ENCODE measurements at places on chromosomes 6 and 20.

GRCh38 chr20:62776692-62777527, 19.4 kb upstream of the MRGBP start:
- no peak for DNase-seq

GRCh38 chr6:99521633-99522151, 6.5 kb upstream of the USP45 start:
- peak; percentile 62 for DNase-seq

DNA sequence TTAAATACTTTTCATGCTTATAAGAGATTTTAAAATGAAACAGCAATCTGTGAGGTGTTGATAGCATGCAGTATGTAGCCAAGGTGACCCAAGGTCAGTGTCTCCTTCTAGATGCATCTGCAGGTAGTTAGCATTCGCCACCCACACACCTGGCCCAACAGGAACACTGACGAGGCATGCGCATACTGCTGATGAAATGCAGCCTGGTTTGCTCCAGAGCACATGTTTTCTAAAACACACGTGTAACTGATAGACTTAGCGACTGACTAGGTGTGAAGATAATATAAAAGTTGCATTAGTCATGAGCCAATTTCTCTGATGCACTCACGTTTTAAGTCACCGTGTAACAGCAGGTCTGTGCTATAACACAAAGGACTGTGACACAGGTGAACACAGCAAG, 77.1 kb upstream of the RPS6KA2 start:
- DNase-seq = no peak

DNA sequence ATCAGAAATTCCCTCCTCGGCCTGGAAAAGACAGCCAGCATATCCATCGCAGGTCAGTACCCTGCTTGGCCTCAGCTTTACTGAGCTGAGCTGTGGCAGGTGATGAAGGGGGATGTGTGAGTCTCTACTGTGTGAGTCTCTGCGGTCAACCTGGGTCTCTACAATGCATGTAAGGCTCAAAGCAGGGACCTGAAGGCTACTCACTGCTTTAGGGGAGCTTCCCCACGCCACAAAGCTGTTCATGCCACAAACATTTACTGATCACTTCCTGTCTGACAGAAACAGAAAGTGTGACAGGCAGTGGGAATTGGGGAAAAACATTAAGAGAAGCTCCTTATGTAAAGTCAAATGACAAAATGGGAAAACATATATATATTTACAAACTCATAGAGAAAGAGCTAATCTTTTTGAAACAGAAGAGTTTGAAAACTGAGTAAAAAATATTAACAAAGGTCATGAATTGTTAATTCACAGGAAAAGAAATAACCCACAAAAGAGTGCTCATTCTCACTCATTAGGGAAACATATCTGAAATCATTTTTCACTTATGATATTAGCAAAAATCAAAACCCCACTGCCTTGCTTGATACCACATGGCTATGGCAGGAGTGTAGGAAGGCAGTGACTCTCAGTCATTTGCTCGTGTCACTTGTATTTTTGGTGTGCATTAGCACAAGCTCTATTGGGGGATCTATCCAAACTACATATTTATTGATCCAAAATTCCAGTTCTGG, 5.8 kb downstream of the BTN3A3 start:
- DNase-seq = no peak

DNA sequence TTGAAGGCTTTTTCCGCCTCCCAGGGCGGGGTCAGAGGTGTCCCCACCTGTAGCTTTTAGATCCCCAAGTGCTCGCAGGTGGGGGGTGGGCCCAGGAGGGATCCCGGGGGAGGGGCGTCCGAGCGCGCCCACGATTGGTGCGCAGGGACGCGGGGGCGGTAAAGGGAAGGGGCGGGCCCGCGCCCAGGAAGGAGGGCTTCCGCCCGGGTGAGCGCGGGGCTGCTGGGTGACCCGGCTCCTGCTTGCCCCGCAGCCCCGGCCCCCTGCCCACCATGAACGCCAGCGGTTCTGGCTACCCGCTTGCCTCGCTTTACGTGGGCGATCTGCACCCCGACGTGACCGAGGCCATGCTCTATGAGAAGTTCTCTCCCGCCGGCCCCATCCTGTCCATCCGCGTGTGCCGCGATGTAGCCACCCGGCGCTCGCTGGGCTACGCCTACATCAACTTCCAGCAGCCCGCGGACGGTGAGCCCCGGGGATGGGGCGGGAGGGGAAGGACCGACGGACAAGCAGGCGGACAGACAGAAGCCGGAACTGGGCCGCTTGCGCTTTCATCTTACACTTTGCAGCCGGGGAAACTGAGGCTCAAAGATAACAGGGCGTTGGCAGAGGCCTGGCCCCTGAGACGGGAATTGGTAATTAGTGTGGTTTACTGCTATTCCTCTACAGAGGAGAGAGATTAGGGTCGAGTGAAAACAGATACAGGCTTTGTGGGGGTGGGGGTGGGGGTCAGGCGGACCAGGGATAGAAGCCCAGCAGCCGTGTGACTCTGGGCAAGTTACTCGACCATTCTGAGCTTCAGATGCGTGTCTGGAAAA, at the start of gene PABPC1L:
PABPC1L (plus strand) TSS at position 189 of the 818 bp plus-strand sequence; CDS start at position 273, 84 bp downstream.
- peak; percentile 89 for DNase-seq

DNA sequence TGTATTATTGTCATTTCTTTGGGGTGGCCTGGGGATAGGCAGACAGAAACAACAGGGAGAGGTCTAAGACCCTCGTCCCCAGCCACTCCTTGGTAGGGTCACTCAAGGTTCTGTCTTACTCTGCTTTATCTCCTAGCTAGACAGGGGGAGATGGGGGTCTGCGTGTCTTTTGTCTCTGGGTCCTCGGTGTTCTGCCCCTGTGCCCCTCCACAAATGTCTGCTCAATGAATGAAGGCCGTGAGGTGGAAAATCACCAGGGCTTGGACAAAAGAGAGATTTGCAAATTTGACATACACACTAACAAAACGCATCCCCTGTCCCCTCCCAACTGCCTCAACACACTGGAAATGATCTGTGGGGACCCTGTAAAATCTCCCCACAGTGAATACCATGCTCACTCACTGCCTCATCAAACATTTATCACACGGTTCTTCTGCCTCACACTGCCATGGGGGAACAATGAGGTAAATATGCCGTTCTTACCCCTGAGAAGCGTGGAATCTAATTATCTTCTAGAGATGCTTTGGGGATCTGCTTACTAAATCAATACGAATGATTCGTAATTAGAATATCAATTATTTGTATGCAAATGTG, 13.2 kb upstream of the VAPB start:
- no peak for DNase-seq

DNA sequence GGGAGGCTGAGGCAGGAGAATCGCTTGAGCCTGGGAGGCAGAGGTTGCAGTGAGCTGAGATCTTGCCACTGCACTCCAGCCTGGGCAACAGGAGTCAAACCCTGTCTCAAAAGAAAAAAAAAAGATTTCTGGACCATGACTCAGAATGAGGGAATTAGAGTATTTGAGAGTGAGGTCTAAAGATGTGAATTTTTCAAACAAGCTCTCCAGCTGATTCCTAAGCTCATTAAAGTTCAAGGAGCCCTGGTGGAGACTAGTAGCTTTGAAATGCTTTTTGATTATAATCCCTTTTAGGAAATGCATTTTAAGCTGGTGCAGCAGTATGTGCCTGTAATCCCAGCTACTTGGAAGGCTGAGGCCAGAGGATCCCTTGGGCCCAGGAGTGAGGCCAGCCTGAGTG, 21.8 kb upstream of the SRF start:
- no peak for DNase-seq

GRCh38 chr6:170278743-170279094, 12.2 kb downstream of the DLL1 start:
- DNase-seq = no peak

- DNase-seq = no peak
These were observed 251.5 kb upstream of the TCF21 start for GRCh38 chr6:133637436-133637835.

GRCh38 chr6:1348675-1349074, 36.8 kb downstream of the FOXQ1 start:
- no peak for DNase-seq

DNA sequence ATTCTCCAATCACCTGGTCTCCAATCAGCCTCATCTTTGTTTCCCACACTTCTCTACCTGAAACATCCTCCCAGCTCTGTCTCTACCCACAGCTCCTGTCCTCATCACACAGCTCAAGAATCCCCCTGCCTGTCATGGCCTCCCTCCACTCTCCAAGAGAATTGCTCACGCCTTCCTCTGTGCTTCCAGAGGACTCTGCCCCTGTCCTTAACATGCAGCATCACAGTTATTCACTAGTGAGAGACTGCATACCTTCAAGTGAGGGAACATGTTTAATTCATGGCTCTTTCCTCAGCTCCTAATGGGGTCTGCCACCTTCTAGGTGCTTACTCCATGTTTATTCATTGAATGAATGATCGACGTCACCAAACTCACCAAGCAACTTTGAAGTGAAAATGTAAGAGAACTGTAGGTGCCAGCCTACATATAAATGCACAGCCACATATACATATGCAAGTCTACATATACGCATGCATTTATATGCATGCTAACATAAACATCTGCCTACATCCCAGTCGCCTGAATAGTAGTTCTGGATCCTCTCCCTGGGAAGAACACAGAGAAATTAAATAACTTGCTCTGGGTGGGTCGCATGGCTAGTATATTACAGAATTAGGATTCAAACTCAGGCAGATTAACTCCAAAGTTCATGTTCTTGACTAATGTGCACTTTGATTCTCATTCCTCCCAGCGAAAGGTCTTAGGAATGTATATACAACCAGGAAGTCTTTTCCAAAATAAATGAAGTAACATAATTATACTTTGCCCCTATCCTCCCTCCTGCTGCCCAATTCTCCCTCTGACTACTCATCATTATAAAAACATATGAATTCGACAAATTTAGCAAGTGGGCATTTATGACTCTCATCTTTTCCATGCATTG, 295.6 kb downstream of the MAFB start:
- no peak for DNase-seq

DNA sequence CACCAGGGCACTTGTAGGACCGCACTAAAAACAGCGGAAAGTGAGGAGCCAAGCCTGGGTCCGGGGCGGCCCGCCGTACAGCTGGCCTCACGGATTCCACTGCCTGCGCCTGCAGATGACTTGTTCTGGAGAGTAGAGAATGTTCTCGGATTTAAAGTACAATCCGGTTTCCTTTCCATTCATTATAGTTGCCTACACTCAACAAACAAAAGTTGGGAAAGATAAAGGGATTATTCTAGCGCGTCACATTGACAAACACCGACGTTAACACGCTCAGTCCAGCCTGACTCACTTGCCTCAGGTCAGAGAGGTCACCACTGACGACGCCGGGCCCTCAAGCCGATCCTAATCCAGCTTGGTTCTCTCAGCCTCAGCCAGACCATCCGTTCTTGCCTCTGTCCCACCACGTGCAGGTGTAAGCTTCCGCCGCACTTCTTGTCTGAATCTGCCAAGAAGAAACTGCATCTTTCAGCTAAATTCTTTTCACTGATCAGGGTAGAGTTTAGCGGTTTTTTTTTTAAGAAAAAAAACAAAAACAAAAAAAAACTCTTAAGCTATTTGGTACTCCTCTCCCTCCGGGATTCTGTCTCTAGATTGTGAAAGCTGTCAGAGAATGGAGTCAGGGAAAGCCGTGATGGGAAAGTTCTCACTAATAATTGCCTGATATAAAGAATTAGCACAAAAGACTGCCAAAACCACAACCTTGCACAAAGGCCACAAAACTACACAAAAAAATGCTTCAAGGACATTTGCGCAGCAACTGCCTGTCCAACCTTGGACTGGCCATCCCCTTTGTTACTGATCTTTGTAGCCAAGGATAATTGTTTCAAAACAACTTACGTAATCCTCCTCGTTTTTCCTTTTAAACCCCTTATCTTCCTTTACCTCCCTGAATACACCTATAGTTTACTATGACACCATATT, 1.1 kb upstream of the PHF10 start:
- peak; percentile 77 for DNase-seq

GRCh38 chr6:10582774-10583508, 61.8 kb downstream of the GCNT2 start:
- peak; percentile 86 for DNase-seq

DNA sequence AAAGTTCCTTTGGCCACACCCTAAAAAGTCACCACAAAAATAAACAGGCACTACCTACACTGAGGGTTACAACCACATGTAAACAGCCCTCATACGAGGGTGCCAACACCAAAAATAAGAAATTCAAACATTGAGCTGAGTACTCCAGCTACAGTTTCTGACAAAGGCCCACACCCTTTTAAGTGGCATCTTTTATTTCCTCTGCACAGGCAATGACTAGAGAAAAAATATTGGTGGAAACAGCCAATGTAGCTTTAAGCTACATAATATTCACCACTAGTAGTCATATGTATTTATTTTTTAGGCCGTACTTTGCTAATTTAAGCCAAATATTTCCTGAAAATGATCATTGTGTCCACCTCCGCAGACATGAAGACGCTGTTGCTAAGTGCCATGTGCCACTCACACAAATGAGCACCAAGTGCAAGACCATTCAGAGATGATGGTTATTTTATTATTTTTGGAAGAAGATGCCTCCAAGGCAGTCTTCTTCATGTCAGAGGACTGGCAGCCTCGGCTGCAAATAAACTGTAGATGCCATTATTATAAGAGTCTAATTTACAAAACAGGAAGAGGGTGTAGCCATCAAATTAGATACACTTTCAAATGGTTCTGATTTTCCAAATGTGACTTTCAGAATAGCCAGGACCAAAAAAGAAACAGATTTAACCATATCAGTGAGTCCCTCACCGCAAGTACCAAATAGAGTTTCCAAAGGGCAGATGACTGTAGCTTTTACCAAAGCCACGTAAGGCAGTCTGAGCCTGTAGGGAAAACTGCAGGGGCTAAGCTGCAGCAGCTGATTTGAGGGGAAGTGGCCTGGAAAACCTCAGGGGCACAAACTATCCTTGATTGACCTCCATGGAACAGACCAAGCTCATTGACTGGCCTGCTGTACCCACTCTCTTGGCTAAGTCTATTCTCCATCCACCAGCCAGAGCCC, 13.4 kb downstream of the CYP24A1 start:
- DNase-seq = no peak

- no peak for DNase-seq
These were observed 47.4 kb downstream of the MOCS1 start for GRCh38 chr6:39886871-39887270.

DNA sequence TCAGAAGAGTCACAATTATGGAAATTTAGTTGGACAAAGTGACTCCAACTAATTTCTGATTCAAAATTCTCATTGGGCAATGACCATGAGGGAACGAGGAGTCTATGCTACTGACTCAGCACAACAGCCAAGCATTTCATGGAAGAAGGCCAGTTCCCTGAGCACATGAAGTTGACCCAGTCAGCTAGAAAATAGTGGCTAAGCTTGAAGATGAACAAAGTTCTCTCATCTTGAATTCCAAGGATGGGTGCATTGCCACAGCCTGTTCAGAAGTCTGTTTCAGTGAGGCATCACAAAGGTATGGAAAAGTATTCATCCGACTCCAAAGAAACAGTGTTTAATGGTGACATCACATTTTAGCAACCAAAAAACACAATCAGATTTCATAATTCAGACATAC, 676.9 kb downstream of the HACE1 start:
- no peak for DNase-seq

DNA sequence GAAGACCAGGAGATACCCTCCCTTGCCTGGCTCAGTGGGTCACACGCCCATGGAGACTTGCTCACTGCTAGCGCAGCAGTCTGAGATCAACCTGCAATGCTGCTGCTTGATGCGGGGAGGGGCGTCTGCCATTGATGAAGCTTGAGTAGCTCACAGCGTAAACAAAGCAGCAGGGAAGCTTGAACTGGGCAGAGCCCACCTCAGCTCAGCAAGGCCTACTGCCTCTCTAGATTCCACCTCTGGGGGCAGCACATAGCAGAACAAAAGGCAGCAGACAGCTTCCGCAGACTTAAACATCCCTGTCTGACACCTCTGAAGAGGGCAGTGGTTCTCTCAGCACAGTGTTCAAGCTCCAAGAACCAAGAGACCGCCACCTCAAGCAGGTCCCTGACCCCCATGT, 271.3 kb downstream of the ESR1 start:
- DNase-seq = peak; percentile 52

All from NCI-H146 (cell line).